ENCODE measurements at places on chromosomes 5 and 9.

DNA sequence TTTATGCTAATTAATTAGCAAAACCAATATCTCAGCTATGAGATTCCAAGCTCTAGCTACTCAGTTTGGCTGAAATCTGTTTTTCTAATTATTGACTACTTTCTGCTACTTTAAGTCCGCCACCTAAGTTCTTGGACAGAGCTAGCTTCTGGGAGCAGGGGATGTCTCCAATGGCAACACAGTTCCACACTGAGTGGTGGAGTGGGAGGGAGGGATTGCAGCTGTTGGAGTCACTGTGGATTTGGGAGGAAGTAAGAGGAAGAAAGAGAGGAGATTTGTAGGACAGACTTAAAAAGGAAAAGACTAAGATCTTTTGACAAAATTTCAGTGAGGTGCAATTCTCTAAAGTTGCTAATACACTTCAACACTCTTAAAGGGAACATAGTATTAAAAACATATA, 450.8 kb downstream of the NFIB start:
- no peak for DNase-seq

DNA sequence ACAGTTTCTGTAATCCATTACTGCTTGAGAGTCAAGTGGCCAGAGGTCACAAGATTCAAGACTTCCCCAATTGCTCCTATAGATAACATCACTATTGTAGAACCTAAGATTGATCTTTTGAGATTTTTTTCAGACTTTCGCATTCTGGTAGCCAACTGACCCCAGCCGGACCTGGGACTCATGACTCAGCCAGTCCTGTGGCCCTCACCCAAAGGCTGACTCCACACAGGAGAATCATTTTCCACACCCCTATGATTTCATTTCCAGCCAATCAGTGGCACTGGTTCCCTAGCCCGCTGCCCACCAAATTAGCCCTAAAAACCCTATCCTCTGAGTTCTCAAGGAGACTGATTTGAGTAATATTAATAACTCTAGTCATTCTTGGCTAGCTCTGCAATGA, 36.2 kb downstream of the TARS1 start:
- no peak for DNase-seq

- no peak for DNase-seq
Measured at GRCh38 chr5:134100283-134101091, 14.0 kb upstream of the TCF7 start.

- DNase-seq: no peak
Measured at GRCh38 chr9:121776739-121777637, 125.6 kb downstream of the DAB2IP start.

DNA sequence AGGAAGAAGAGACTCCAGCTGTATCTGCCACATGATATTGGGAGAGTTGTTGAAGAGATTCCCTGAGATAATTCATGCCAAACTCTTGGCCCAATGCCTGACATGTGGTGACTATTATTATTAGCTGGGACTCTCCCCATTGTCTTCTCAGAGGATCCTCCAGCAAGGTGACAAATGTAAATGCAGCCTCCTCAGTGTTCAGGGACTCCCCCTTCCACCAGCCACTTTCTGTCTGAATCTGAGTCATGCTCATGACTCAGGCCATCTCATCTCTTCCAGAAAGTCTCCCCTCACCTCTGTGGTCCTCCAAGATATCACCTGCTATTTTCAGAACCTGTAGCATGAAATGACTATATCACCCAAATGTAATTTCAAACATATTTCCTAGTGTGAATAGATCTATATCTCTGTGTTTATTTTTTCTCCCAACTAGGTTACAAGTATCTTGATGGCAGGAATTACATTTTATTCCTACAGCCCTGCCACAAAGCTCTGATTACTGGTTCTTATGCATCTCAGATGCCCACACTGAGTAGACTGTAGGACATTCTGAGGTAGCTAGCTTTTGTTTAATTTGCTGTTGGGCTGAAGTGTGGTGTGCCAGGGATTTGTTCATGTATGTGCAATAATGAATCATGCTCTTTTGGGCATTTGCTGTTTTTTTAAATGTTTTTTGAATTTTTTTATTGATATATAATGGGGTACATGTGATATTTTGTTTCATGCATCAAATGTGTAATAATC, 126.6 kb upstream of the IL12B start:
- DNase-seq: no peak

Measured in NCI-H1930 (cell line).